ENCODE measurements at places on chromosomes 7 and 10.
A peak's percentile ranks its signal among the peaks of the same experiment; 100 is the strongest.

GRCh38 chr7:138458576-138459412 is 1.3 kb upstream of the TRIM24 start:
- DNase-seq, result no peak

DNA sequence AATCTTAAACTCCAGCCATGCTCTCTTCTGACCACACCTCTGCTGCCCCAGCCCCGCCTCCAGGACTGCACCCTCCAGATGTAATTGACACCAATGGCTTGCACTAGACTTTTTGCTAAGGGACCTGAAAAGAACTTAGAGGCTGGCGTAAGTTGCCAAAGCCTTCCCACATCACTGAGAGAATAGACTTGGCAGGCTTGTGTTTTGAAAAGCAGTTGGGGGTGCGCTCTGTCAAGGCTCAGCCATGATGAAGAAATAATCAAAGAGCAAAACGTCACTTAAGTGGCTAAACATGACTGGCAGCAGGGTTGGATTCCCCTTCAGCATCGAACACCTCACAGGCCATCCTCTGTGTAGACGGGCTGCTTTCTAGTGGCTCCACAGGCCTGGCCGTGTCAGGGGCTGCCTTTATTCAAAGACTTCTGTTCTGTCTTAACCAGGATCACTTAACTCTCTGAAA is 195.2 kb upstream of the C7orf33 start:
- no peak for DNase-seq

DNA sequence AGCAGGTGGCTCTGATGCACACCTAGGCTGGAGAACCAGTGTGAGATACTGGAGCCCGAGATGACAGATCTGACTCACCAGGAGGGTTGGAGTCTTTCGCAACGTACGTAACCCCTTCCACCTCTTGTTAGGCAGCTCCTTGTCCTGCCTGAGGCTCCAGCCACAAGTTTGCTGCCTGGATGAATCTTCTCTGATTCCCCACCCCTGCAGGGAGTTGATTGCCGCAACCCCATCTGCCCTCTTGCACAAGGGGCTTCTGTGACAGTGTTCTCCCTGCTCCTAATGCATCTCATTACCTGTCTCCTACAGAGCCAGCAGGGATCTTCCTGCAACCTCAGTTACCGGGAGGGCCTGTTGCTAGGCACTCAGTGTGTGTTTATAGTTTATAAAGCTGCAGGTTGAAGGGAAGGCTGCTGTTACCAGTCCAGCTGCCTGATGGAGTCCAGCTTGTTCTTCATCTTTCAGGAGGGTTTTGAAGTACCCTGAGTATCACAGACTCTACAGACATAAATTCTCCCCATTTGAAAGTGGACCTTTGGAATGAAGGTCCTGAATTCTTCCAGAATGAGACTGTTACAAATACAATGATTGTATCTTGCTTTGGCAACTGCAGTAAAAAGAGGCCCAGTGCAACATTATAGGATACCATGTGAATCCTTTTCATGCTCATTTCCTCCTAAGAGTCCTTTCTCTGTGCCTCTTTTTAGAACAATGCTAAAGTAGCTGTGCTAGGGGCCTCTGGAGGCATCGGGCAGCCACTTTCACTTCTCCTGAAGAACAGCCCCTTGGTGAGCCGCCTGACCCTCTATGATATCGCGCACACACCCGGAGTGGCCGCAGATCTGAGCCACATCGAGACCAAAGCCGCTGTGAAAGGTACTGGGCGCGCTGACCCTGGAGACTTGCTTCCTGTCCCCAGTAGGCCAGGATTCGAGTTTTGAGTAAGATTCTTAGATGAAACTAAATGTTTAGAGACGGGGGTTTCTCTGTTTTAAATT is 6.5 kb downstream of the MDH2 start:
- DNase-seq, result peak; percentile 91

DNA sequence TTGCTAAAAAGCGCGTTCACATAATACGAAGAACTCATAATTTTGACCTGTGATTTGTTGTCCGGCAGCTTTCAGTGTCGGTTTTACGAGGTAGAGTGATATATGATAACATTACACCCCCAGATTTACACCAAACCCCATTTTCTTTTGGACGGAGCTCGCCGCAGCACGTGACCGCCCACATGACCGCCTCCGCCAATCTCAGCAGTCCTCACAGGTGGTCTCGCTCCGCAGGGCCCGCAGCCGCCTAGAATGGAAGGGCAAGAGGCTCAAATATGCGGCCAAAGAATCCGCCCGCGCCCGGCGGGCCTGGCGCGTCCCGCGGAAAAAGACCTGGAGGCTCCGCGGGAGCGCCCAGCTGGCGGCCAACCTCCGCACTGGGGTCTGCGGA is at the start of gene HOXA7:
Gene HOXA7, minus strand, starts transcription at position 168 of the 391 bp plus-strand sequence. Its CDS starts 130 bp downstream, at position 38.
- peak; percentile 82 for DNase-seq

DNA sequence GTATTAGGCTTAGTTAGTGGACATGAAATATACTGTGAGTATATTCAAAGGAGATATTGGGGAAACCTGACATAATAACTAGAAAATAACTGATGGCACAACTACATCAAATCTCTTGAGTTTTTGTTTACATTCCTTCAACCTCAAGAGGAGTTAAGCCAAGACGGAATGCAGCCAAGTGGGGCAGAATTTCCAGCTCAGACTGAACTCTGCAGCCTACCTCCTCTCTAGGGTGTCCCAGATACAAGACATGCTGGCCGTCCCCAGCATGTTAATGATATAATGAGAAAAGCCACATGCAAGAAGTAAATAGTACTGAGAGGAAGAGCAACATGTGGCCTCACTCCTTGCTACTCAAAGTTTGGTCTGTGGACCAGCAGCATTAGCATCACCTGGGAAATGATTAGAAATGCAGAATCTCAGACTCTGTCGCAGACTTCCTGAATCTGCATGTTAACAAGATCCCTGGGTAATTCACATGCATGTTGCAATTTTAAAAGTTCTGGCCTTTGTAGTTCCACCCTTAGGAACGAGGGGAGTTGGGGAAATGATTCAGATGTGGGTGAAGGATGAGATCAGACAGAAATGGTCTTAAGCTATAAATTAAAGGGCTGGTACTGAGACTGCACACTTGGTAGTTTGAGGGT is 118.4 kb upstream of the CACUL1 start:
- peak; percentile 63 for DNase-seq

- no peak for DNase-seq
Measured at GRCh38 chr10:30029872-30030256, 29.5 kb downstream of the JCAD start.

DNA sequence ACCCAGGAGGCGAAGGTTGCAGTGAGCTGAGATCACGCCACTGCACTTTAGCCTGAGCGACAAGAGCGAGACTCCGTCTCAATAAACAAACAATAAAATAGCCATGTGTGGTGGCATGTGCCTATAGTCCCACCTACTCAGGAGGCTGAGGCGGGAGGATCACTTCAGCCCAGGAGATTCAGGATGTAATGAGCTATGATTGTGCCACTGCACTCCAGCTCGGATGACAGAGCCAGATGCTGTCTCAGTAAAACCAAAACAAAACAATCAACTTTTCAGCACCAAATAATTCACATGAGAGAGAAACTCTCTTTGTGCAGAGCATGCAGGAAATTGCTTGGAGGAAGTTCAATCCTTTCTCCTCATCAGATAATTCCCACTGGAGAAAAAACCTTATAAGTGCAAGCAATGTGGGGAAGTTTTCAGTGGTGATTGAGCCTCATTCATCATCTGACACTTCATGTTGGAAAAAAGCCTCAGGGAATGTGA is 13.4 kb upstream of the FIS1 start:
- no peak for DNase-seq

- DNase-seq, result no peak
Measured at GRCh38 chr10:4202938-4203337, 417.9 kb upstream of the KLF6 start.

- no peak for DNase-seq
Measured at GRCh38 chr7:11638011-11638774, 193.8 kb downstream of the THSD7A start.

DNA sequence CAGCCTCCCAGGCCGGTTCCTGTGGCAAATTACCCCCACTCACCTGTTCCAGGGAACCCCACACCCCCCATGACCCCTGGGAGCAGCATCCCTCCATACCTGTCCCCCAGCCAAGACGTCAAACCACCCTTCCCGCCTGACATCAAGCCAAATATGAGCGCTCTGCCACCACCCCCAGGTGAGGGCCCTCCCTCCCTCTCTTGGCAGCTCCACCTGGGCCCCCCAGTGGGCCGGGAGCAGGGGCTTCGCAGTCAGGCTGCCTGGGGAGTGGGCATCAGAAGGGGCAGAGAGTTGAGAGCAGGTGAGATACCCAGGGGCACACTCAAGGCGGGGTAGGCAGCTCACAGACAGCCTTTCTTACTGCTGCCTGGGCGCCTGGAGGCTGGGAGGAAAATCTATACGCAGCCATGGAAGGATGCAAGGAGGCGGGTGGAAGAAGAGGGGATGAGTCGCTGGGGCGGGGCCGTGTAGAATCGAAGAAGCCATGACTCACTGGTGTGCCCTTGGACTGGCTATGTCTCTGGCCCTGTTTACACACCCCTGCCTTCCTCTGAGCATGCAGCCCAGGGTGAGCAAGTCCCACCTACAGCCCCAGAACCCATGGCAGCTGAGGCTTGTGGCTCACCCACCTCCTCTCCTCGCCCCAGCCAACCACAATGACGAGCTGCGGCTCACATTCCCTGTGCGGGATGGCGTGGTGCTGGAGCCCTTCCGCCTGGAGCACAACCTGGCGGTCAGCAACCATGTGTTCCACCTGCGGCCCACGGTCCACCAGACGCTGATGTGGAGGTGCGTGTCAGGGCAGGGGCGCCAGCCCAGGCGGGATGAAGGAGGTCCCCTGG is 48.6 kb upstream of the PPIF start:
- peak; percentile 96 for DNase-seq

GRCh38 chr7:139232377-139232717 is 1.3 kb downstream of the UBN2 start:
- DNase-seq, result no peak

DNA sequence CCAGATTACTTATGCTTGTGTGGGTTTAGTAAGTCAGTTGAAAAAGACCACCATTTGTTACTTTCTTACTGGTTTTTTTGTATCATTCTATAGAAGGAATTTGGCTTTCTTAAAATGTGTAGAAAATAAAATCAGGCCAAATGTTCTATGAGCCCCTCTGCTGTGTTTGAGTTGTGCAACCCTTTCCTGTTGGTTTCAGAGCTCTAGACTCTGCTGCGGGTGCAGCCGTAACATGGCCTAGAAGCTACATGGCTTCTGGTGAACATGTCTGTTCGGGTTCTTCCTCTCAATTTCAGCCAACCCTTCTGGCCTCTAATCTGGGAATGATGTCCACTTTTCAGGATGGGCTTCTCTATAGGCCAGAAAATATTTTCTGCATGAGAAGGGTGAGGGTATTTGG is 56.6 kb upstream of the RAB18 start:
- DNase-seq, result no peak

GRCh38 chr10:131892806-131893675 is 7.8 kb upstream of the PPP2R2D start:
- DNase-seq, result no peak

- DNase-seq, result no peak
Measured at GRCh38 chr7:93817004-93817403, 73.5 kb downstream of the TFPI2 start.

GRCh38 chr7:75875113-75876080 is 3.4 kb upstream of the RHBDD2 start:
- no peak for DNase-seq

DNA sequence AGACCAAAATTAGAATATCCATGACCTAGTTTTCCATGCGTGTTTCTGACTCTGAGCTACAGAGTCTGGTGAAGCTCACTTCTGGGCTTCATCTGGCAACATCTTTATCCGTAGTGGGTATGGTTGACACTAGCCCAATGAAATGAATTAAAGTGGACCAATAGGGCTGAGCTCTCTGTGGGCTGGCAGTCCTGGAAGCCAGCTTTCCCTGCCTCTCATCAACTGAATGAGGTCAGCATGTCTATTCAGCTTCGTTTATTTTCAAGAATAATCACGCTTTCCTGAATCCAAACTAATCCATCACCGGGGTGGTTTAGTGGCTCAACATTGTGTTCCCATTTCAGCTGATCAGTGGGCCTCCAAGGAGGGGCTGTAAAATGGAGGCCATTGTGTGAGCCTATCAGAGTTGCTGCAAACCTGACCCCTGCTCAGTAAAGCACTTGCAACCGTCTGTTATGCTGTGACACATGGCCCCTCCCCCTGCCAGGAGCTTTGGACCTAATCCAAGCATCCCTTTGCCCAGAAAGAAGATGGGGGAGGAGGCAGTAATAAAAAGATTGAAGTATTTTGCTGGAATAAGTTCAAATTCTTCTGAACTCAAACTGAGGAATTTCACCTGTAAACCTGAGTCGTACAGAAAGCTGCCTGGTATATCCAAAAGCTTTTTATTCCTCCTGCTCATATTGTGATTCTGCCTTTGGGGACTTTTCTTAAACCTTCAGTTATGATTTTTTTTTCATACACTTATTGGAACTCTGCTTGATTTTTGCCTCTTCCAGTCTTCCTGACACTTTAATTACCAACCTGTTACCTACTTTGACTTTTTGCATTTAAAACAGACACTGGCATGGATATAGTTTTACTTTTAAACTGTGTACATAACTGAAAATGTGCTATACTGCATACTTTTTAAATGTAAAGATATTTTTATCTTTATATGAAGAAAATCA is 35.5 kb downstream of the CAV1 start:
- no peak for DNase-seq

- DNase-seq, result no peak
Measured at GRCh38 chr7:15837306-15837950, 150.9 kb upstream of the MEOX2 start.

DNA sequence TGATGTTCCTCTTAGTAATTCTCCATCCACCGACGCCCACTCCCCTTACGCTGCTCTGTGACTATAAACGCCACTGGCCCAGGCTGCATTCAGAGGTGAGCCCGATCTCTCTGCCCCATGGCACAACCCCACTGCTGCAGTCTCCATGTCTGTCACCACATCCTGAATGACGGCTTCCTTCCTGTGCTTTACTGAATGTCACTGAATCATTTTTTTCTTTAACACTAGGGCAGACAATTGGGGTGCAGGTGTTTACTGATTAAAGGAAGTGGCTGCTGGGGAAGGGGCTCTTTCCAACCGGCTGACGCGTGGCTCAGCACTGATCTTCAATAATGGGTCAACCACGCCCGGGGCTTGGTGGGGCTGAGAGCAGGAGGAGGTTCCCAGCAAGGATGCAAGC is 208.3 kb downstream of the USP6NL start:
- no peak for DNase-seq

DNA sequence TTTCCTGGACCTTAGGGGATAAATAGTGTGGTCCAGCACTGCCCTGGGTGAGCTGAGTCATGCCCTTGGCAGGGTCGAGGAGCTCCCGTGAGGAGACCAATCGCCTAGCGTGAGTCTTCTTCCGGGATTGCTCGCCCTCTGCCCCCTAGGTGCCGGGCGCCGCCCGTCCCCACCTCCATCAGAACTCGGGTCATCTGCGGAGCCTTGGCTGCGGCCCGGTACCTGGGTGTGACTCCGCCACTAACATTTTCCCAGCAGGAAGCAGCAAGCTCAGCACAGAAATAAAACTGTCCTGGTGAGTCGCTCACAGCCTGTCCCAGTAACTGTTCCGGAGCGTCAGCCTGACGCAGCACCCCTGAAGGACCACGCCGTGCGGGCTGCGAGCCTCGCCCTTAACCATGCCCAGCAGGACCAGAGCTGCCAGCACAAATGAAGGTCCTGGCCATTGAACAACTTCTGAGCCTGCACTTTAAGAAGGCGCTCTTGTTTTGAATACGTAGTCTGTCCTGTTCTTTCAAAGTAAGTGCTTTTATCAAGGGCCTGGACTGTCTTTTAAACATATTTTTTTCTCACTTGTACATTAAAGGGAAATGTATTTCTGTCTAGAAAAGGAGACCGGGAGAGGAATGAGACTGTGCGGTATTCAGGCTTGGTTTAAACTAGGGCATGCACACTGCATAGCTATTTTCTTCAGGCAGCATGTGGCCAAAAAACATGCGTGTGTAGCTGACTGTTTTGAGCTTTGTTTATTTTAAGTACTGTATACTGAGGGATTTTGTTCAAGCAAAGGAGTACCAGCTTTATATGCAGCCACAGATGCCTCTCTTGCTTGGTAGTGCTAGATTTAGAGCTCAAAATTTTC is 136.7 kb downstream of the HECW1 start:
- DNase-seq, result no peak

Data from ACHN (cell line).